ENCODE measurements at places on chromosomes 5 and 9.

GRCh38 chr5:110338341-110339083 lies 388.0 kb downstream of the TMEM232 start:
- DNase-seq, result no peak

GRCh38 chr5:1896602-1897376 lies 14.1 kb upstream of the IRX4 start:
- no peak for DNase-seq

GRCh38 chr5:176530983-176531901 lies 6.0 kb downstream of the RNF44 start:
- no peak for DNase-seq

DNA sequence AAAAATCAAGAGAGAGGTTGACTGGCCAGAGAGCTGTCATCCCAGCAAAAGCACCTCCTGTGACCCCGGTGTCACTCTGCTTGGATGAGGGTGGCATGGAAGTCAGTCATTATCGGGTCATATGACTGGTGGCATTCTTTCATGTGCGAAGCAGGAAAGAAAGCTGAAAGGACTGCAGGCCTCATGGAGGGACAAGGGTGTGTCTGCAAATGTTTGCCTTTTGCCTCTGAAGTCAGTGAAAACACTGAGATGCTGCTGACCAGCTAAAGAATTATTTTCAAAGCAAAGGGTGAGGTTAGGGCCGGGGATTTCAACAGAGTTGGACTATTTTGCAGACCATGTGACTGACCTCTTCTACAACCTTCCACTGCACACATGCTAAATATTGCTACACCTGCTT lies 298.3 kb downstream of the CSNK1G3 start:
- no peak for DNase-seq

DNA sequence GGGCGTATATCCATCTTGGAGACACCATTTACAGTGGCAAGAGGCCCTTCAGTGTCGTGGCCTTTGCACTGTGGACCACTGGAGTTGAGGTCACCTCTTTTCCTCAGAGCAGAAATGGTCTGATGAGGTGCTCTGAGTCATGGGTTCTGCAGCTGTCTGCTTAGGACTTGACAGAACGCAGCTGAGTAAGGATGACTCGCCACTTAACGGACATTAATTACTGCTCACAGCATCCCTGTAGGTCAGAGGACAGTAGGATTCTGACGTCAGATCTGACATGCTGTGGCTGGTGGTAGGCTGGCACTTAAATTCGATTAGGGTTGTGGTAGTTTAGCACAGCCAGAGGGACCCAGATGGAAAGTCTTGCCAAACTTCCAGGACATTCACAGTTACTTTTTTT lies 479.4 kb downstream of the DMAC1 start:
- DNase-seq, result no peak

GRCh38 chr9:788777-789176 lies 52.7 kb upstream of the DMRT1 start:
- DNase-seq, result no peak

- DNase-seq, result no peak
Measured at GRCh38 chr9:127954831-127955293, 17.2 kb upstream of the DPM2 start.

GRCh38 chr9:126781186-126782052 lies 23.4 kb upstream of the ZBTB43 start:
- peak; percentile 65 for DNase-seq

GRCh38 chr5:144427866-144428265 lies 257.2 kb downstream of the KCTD16 start:
- no peak for DNase-seq

- DNase-seq, result no peak
Measured at GRCh38 chr9:1979741-1980367, 35.3 kb upstream of the SMARCA2 start.

- no peak for DNase-seq
Measured at GRCh38 chr5:169814522-169814921, 165.8 kb downstream of the INSYN2B start.

DNA sequence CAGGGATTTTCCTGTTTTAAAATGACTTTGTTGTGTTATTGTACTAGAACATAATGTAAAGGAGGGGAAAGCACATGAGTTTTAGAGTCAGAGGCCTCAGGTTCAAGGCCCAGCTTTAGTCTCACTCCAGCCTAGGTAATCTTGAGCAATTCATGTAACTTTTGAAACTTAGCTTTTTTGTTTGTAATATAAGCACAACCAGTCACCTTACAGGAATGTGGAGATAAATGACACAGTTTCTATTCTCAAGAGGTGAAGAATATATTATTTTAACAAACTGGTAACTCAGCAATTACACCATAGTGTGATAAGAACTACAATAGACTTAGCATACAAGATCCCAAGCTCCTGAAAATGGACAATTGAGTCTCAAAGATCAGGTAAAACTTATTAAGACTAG lies 51.2 kb downstream of the ADAMTS19 start:
- no peak for DNase-seq

- DNase-seq, result no peak
Measured at GRCh38 chr9:105126226-105126625, 118.2 kb upstream of the SLC44A1 start.
